Inflammatory macrophage treated with lipopolysaccharide for 4 hours (primary cell): ENCODE measurements at places on chromosomes 4 and X.

GRCh38 chr4:77600521-77601451, 4.8 kb upstream of the CXCL13 start:
- peak; percentile 30 for DNase-seq

- DNase-seq, result no peak
Measured at GRCh38 chr4:6343939-6344408, 74.3 kb downstream of the WFS1 start.

DNA sequence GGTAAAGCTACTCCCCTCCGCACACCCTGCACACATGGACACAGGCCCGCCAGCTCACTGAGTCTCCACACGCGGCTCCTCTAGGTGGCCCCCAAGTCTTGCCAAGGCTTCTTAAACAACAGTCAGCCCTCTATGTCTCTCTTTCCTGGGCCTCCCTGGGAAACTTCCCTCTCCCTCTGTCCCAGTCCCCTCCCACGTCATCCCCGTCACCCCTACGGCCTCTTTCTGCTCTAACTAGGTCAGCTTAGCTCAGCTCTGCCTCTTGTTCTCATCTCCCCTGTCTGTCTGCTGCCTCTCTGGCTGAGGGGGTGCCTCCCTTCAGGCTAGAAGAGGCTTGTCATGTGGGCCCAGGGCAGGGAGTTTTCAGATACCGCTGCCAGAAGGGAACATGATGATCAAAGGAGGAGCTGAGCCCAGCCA, 38.8 kb downstream of the SEPTIN6 start:
- DNase-seq, result peak; percentile 55

GRCh38 chrX:52015794-52016193, 53.2 kb downstream of the MAGED4B start:
- no peak for DNase-seq

GRCh38 chrX:120731386-120731785, 101.5 kb upstream of the C1GALT1C1 start:
- DNase-seq, result no peak

DNA sequence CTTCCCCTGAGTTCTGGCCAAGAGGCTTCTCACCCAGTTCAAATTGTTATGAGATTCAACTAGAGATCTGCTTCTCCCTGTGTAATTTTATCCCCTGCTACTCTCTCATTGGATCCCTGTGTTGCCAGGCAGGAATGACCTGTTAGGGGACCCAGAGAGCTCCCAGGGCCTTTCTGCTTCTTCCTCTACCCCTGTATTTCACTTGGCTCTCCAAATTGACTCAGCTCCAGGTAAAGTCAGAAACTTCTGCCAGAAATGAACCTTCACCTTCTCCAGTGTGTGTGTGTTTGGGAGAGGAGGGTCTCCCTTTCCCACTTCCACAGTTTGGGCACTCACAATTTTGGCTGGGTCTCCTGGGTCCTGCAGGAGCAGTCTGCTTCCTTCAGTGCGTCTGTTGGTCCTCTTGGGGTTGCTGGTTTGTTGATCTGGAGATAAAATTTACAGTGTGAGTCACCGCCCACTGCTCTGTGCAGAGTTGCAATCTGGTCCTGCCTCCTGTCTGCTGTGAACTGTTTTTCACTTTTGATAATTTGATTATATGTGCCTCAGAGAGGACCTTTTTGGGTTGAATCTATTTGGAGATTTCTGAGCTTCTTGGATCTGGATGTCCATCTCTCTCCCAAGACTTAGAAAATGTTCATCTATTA, 112.4 kb upstream of the EDA2R start:
- no peak for DNase-seq

- DNase-seq, result no peak
Measured at GRCh38 chr4:5638976-5639375, 69.4 kb downstream of the EVC2 start.

- peak; percentile 61 for DNase-seq
Measured at GRCh38 chr4:47974566-47974965, 41.9 kb downstream of the CNGA1 start.

DNA sequence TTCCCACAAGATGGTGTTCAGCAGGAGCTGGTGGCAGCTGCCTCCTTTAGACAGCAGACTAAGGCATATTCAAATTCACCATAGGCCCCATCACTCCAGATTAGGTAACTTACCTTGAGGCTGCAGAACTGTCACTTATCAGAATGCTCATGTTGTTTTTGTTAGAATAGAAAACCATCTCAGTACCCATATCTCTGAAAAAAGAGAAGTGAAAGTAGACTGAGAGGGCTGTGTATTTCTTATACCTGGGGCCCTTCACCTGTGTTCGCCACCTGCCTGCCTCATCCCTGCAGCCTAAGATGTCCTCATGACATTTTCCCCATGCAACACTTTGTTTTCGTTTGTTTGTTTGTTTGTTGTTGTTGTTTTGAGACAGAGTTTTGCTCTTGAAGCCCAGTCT, 32.9 kb upstream of the SPRY1 start:
- DNase-seq, result no peak

- DNase-seq, result no peak
Measured at GRCh38 chrX:19852014-19853005, 35.1 kb downstream of the SH3KBP1 start.

DNA sequence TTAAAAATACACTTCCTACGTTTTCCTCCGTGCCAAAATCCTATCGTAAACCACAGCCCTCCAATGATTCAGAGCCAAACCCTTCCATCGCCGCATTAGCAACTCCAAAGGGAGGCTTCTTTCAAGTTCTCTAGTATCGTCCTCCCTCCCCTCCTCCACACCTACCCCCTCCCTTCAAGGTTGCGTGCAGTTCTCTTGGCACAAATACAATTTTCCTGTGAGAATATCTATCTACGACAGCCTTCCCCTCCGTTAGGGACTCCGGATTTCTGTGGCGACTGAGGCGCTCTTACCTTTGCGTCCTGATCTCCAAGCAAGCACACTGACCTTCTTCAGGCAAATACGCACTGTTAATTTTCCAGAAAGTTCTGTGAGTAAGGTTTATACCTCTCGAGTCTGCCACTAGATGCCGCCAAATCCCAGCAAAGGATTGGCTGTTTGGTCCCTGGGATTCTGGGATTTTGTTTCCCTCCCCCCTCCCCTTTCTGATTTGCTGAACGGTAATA, 1.2 kb upstream of the MORF4L2 start:
- peak; percentile 55 for DNase-seq

DNA sequence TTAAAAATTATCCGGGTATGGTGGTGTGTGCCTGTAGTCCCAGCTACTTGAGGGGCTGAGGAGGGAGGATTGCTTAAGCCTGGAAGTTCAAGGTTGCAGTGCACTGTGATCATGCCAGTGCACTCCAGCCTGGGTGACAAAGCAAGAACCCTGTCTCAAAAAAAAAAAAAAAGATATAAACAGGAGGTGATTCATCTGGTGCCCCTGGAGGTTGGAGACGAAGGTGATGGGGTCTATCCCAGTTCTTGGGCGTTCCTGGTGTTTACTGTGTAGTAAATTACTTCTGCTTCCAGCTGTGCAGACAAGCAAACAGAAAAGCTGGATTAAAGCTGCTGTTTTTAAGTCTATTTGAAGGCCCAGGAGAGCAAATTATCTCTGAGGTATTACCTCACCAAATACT, 19.9 kb downstream of the GPKOW start:
- no peak for DNase-seq

GRCh38 chr4:89021684-89022083, 35.3 kb downstream of the FAM13A start:
- no peak for DNase-seq

DNA sequence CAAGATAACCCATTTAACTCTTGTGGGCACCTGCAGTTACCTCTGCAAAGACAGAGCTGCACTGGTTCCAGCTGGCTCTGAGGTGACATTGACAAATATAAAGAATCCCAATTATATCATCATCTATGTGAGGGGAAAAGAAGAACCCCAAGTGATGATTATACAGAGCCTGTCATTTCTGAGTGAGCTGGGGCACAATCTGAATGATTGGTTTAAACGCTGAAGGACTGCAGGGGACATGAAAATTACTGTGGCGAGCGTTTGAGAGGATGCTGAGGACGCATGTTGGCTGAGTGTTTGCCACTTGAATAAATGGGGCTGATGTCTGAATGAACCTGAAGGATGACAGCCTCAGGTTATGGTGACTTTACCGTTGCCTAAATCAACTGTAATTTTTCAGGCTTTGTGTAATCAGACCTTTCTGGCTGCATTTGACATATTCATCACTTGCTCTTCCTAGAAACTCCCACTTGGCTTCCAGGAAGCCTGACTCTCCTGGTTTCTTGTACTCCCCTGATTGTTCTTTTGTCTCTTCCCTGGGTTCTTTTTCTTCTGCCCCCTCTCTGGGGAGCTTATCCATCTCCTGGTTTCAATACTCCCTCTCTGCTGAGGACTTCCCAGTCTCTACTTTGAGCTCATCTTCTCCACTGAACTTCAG, 4.1 kb upstream of the HSD17B10 start:
- DNase-seq, result no peak

GRCh38 chr4:39464886-39465501, 6.1 kb downstream of the LIAS start:
- DNase-seq, result peak; percentile 51

GRCh38 chrX:86121916-86122315, 26.3 kb upstream of the DACH2 start:
- DNase-seq, result no peak

DNA sequence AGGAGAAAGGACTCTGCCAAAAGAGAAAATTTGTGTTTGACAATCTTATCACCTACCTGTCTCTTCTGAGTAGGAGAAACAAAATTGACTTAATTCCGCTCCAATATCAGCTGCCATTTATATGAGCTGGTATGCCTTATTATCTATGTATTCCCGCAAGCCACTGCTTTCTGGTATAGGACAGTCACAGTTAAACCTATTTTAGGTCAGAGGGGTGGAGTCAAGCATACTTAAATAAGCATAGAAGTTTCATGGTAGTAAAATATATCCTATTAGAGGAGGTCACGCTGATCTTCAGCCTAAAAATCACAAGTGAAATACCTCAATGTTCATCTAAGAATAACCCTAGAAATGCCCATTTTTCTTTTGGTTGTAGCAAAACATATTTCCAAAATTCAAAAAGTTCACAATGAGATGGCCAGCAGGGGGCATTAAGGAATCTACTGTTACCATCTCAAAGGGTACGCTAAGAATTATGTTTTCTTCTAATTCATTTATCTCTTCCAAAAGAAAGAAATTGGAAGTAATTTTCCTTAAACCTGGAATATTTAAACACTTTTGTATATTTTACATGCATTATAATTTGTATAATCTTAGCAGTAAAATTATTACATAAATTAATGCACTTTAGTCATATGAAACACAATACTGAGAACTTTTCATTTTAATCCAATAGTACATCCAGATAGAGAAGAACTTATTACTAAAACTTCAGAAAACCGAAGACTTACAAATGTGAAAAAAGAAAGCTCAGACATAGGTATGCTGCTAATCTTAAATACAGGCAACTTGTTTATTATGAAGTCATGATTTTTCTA, 10.5 kb downstream of the PPAT start:
- DNase-seq, result peak; percentile 49

DNA sequence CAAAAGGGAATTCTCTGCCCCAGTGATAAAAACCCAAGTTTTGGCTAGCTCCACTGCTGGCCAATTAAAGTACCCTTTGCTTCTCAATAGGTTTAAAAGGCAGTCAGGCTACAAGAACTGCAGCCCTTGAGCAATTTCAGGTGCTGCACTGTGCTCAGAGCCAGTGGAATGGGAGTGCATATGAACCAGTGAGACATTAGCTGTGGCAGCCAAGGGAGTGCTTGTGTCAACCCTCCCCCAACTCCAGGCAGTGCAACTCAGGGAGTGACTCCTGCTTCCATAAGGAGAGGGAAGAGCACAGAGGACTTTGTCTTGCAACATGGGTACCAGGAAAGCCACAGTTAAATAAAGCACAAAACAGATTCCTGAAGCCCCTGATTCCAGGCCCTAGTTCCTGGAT, 61.6 kb upstream of the VAMP7 start:
- DNase-seq, result no peak

DNA sequence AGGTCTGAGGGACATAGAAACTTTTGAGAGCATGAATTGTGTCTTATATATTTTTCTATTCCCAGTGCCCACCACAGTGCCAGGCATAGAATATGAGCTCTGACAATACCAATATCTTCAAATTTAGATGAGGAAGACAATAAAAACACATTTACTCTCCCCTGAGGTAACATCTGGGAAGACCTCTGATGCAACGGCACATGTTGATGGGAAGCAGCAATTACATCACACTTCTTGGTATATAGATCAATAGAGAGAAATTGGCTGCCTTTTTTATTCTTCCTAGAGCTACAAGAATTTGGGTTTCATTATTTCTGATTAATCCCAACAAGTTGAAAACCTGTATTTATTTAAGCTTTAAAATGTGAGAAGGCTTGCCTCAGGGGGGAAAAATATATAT, 67.4 kb upstream of the SMAD1 start:
- no peak for DNase-seq

DNA sequence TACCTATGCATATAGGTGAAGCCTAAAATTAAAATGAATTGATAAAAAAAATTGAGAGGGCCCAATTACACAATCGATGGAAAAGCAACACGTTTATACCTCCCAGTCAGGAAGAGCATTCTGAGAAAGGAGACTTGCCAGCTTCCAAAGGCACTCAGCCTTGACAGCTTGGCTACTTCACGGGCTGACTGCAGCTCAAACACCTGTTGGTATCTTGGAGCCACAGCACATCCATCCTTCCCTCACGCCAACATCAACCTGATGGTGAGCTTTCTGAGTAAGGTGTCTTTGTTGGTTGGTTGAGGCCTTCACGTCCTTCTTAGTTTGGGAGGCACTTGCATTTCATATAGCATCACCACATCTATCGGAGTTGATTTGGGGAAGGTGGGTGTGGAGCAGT, 598.9 kb upstream of the DIPK2B start:
- no peak for DNase-seq
